DMS53 (cell line): ENCODE measurements at places on chromosomes 11 and 22.
A peak's percentile ranks its signal among the peaks of the same experiment; 100 is the strongest.

DNA sequence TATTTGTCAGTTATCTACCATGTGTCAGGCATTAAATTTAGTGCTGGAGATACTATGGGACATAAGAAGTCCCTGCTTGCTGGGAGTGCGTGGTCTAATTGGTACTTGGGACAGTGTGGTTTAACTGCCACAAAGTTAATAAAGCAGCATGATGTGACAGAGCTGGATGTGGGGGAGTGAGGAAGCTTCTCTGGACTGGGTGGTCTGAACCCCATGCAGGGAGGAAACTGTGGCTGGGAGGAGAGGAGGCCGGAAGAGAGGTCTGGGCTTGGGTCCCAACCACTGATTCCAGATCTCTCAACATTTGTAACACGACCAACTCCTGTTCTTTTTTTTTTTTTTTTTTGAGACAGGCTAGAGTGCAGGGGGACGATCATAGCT lies 37.1 kb downstream of the ST3GAL4 start:
- no peak for DNase-seq

GRCh38 chr11:2175659-2176058 lies 4.0 kb upstream of the TH start:
- DNase-seq: no peak

DNA sequence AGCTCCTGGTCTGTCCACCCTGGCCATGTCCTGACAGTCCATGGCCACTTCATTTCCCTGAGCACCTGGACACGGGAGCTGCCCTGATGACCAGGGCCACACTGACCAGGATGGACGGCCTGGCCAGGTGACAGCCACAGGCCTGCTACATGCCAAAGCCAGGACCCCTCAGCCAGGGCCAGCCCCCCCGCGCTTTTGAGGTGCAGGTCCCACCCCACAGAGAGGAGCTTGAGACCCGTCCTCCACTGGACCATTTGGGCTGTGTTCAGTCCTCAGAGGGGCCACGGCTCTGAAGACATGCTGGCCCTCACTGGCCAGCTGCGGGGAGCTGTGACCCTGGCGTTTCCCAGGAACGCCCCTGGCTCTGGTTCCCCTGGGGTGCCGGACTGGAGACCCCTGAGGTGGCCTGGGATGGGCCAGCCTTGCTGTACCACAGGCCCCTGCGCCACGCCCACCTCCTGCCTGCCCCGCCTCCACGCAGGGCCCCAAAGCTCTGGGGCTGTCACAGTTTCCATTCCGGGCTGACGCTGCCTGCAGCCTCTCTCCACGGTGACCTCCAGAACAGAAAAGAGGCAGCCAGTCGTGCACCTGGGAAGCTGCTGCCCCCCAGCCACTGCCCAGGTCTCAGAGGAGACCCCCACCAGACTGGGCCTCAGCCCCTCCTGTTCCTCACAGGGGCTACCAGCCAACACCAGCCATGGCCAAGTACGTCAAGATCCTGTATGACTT lies 18.2 kb downstream of the EPS8L2 start:
- DNase-seq: no peak

- peak; percentile 98 for DNase-seq
Measured at GRCh38 chr22:41448189-41448808, 1.7 kb upstream of the TOB2 start.

GRCh38 chr11:76152086-76152681 lies 54.1 kb downstream of the WNT11 start:
- peak; percentile 96 for DNase-seq

DNA sequence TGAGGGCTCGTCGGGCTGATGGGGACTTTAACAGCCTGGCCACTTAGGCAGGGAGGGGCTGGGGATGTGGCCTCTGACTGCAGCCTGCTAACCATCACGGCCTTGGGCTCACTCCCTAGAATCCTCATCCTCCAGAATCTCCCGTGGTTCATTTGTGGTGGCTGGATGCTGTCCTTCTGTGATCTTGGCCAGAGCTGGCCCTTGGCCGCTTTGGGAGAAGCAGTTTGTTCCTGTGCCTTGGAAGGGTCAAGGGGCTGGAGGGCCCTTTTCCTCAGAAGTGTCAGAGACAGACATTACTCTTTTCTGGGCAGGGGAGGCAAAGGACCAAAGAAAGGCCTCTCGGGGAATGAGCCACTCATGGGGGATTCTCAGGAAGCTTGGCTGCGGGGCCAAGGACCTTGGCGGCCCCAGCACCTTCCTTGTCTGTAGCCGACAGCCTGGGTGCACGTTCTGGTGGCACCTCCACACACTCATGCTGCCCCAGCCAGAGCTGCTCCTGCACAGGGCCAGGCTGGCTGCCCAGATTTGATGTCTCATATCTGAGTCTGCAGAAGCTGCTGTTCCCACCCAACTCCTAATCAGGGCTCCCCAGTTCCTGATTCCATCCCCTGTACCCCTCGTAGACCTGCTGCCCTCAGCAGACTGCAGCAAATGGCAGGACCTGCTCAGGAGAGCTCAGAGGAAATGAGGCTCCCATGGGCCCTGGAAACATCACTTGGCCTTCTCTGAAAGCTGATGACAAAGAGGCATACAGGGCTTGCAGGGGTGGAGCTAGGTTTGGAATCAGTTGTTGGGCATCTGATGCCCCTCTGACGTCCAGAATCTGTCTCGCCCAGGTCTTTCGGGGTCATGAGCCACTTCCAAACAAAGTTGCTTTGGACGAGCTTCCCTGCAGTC lies 107.7 kb downstream of the CTTN start:
- DNase-seq: no peak

DNA sequence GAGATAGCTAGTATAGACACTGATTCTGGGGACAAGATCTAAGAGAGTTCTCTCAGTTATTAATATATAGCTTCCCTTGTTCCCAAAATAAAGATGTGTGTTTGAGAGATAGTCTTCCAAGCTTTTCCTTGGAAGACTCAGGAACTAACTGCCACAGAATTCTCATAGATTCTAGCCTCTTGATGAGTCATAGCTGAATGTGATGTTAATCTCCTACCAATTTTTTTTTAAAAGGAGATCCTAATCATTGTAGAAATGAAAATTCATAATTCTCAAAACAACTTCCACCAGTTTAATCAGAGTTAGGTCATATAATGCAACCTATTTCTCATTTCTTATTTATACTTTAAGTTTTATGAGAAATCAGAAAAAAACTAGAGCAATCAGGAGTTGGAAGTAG lies 148.8 kb downstream of the JRKL start:
- no peak for DNase-seq

DNA sequence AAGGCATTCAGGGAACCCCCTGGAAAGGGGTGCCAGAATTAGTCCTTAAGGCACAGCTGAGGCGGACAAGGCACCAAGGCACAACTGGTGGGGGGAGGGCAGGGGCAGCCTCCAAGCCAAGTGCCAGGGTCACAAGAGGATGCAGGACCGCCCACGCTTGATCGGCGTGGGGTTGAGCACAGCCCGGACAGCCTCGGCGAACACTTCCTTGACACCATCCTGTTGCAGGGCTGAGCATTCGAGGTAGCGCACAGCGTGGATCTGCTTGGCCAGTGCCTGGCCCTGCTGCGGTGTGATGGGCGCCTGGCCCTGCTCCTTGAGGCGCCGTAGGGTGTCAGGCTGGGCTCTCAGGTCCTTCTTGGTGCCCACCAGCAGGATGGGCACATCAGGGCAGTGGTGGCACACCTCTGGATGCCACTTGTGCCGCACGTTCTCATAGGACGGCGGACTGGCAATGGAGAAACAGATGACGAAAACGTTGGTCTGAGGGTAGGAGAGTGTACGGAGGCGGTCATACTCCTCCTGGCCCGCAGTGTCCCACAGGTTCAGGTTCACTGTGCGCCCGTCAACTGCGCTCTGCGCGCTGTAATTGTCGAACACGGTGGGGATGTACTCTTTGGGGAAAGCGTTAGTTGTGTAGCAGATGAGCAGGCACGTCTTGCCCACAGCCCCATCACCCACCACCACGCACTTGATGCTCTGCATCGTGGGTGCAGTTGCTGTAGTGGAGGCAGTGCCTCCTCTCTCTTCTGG lies 13.1 kb downstream of the RHOG start:
- no peak for DNase-seq

DNA sequence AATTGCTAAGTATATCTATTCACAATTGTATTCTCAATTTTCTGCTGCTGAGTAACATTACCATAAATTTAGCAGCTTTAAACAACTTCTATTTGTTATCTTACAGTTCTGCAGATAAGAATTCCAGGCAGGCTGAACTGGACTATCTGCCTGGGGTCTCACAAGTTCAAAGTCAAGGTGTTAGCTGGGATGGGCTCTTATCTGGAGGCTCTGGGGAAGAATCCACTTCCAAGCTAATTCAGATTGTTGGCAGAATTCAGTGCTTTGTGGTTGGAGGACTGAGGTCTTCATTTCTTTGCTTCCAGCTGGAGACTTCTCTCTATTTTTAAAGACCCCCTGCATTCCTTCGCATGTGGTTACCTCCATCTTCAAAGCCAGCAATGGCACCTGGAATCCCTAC lies 329.9 kb upstream of the ISX start:
- DNase-seq: no peak

DNA sequence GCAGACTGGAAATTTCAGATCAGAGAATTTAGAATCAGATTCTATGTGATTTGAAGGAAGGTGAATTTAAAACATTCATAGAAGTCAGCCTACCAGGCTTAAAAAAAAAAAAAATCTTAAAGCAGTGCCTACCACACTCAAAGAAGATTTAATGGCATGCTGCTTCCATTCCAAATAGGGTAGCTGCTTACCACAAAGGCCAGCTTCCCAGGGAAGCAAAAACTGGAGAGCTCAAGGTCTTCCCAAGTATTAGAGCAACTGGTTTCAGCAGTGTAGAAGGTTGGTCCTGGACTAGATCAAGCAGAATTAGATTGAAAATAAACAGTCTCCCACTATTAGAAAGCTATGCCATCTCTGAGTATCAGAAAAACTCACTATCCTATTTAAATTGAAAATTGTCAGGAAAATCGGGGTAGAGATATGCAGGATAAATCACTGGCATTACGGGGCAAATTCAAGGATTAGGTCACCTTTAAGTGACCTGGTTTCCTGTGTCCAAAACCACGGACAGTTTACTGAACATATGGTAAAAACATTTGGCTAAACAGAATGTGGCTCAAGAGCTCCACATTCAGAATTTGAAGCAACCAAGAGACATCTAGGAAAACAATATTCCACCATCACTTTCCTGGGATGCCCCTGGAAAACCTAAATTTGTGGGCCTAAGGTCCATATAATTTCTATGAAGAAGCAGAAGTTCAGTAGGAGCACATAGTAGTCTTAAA lies 1.3 kb downstream of the C11orf42 start:
- no peak for DNase-seq

DNA sequence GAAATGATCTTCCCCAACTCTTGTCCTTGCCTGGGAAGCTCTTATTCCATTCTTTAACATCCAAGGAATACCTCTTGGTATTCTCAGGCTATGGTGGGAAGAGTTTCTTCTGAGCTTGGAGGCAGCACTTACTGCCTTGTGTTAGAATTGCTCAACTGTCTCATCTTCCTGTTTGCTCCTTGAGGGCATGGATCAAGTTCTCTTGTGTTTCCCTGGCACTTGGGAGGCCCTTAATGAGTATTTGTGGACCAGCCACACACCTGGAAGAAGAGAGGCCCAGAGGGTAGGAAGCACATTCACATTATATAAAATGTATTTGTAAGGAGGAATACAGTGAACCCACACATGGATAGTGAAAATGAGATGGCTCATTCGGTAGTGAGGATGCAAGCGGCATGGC lies 3.4 kb upstream of the SORL1-AS1 start:
- no peak for DNase-seq

GRCh38 chr11:45806072-45806933 lies 1.4 kb downstream of the SLC35C1 start:
- no peak for DNase-seq

- DNase-seq: no peak
Measured at GRCh38 chr11:83235825-83236224, 42.3 kb downstream of the ANKRD42 start.

GRCh38 chr11:100865443-100866065 lies 178.5 kb downstream of the ARHGAP42 start:
- DNase-seq: no peak

- DNase-seq: no peak
Measured at GRCh38 chr11:3036419-3036818, 20.8 kb downstream of the CARS1 start.

DNA sequence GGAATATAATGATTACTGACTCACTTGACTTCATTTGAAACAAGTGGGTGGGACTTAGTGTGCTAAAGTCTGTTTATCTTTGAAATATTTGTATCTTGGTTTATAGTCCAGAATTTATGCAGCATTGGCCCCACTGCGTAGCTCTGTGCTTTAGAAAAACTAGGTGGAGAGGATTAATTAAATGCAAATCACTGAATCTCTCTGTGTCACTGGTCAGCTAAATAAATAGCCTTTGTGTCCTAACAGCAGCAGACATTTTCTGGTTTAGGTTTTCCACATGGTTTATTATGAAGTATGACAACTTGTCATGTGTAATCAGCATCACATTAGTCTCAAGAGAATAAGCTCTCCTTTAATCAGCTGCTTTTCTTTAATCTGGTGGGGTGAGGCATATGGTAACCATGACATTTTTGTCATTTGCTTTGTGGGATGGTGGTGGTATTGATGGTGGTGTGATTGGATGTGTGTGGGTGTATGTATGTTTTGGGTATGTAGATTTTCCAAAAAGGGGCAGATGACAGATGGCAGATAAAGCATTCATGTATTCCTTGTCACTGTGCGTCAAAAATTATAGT lies 33.9 kb downstream of the BCL2L13 start:
- DNase-seq: no peak

GRCh38 chr11:118714816-118715215 lies 35.4 kb upstream of the TREH start:
- DNase-seq: no peak

DNA sequence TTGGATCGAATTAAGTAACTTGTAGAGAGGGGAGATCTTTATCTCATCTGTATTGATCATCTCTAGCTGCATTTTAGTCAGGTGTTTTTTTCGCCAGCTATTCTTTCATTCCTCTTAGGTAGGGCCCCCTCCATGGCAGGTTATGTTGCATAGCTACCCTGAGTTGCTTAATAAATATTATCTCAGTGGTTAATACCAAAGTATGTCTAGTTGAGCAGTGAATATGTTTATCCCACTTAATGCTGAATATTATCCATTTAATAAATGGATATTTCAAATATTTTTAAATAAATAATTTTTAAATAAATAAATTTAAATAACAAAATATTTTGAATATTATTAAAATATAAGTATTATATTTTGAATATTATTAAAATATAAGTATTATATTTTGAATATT lies 9.6 kb downstream of the PRRG4 start:
- no peak for DNase-seq

DNA sequence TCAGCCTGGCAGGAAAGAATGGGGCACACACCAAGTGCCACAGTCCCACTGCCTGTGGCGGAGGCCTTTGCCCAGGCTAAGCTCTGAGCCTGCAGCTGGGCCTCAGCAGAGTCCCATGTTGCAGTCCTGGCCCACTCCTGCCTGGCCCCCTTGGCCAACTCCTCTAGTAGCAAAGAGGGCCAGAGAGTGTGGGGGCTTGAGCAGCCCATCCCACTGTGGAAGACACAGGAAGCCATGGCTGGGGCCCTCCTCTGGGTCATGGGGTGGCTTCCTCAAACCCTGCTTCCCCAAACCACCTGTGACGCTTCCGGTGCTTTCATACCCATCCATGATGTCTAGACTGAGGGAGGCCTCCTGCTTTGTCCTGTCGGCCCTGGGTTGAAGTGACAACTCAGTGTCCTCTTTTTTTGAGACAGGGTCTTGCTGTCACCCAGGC lies 5.8 kb downstream of the RPS19BP1 start:
- DNase-seq: peak; percentile 62
